ENCODE measurements at places on chromosomes 11 and 22. TPM values are rescaled to one million over a fixed set of nuclear protein-coding genes. Genes with fewer than 3 reads are reported as not detected.

BBOX1 gene
- total RNA-seq: not detected

SYT12 gene
- 3.1 TPM for total RNA-seq

UBQLNL gene
- not detected for total RNA-seq

CADM1 gene
- 12.9 TPM for total RNA-seq

ARFGAP3 gene
- 30.0 TPM for total RNA-seq

AGBL2 gene
- total RNA-seq: 6.5 TPM

- no peaks in the 10 kb centered on the region for H3K36me3 ChIP-seq
- H3K4me3 ChIP-seq: no peak overlapping the region
- peaks cover 26% of the 10 kb centered on the region for H3K4me1 ChIP-seq
- no peak overlapping the region for H3K27ac ChIP-seq
Measured at GRCh38 chr11:8328231-8328794, 64.6 kb upstream of the LMO1 start.

DNA sequence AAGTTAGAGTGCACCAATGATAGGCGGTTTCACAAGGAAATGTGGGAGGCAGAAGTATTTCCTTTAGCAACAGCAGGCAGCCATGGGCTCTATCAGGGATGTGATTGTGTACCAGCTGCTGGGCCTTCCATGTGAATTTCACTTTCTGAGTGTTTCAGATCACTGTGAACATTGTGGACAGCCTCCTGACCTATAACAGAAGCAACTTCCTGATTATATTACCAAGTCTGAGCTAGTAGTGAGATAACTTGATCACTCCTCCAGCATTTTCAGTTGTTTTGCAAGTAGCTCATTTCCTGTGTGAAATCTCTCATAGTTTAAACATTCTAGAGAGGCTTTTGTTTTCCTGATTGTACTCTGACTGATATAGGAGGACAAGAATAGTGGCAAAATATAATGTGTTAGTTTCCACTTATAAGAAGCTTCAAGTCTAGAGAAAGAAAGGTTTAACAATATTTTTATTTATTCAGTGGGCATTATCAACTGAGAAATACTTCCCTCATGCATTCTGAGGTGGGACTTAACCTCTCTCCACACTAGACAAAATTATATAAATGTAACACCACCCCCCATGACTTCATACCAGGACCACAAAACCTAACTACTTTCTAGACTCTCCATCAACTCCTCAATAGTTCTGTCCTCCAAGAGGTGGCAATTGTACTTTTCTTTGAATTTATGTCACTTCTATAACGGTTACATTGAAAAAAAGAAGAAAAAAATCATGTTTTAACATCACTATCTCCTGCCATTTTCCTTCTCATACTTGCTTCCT lies 184.2 kb upstream of the LUZP2 start:
- no peaks in the 10 kb centered on the region for H3K4me1 ChIP-seq
- peak; percentile 49 for DNase-seq

GRCh38 chr22:44289414-44290171 lies 23.2 kb downstream of the SHISAL1 start:
- DNase-seq: no peak
- no peaks in the 10 kb centered on the region for H3K36me3 ChIP-seq

GRCh38 chr22:20524004-20524481 lies 16.6 kb downstream of the MED15 start:
- peak overlapping the region; percentile 77 for H3K27ac ChIP-seq
- H3K36me3 ChIP-seq: peaks cover 11% of the 10 kb centered on the region
- H3K4me3 ChIP-seq: no peak overlapping the region

DNA sequence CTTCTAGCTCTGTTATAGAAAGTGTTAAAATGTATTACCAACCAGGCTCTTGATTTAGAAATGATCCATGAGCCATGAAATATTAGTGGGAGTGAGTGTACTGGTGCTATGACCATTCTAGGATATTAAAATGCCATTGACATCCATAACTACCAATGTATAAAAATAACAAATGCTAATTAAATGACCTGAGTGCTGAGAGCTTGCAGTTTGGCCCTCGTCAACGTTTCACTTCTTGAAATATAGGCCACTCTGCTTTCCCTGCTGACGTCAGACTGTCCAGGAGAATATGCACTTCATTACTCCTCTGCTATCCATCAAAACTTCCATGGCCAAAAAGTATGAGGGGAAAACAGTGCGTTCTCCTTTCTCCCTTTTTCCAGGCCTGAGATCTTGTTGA lies 563.1 kb downstream of the METTL15 start:
- no peak overlapping the region for H3K27ac ChIP-seq
- H3K36me3 ChIP-seq: no peaks in the 10 kb centered on the region
- DNase-seq: no peak
- H3K4me1 ChIP-seq: peaks cover 26% of the 10 kb centered on the region
- no peak overlapping the region for H3K4me3 ChIP-seq

DNA sequence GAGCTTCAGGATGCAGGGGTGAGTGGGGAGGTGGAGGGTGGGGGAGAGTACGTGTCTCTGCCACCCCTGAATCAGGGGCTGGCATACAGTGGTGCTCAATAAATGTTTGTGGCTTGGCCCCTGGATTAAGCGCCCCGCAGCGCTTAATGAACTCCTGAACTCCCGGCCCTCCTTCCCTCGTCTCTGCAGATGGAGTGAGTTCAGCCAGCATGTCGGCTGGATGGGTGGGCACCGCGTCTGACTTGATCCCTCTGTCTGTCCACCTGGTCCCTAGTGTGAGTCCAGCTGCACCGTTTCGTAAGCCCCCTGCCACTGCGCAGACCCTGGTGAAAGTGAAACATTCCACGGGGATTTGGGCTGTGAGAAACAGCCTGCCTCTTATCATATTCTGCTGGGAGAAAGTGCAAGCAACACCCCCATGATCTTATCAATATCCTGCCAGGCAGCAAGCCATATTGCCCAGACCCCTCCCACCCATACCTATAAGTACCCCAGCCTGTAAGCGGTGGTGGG lies 12.0 kb upstream of the MRGPRD start:
- peaks cover 6% of the 10 kb centered on the region for H3K4me1 ChIP-seq
- H3K36me3 ChIP-seq: no peaks in the 10 kb centered on the region
- DNase-seq: no peak
- H3K27ac ChIP-seq: no peak overlapping the region

GRCh38 chr22:20590477-20591294 lies 83.3 kb downstream of the MED15 start:
- no peaks in the 10 kb centered on the region for H3K4me1 ChIP-seq
- H3K27me3 ChIP-seq: no peaks in the 10 kb centered on the region
- H3K4me3 ChIP-seq: no peak overlapping the region

DNA sequence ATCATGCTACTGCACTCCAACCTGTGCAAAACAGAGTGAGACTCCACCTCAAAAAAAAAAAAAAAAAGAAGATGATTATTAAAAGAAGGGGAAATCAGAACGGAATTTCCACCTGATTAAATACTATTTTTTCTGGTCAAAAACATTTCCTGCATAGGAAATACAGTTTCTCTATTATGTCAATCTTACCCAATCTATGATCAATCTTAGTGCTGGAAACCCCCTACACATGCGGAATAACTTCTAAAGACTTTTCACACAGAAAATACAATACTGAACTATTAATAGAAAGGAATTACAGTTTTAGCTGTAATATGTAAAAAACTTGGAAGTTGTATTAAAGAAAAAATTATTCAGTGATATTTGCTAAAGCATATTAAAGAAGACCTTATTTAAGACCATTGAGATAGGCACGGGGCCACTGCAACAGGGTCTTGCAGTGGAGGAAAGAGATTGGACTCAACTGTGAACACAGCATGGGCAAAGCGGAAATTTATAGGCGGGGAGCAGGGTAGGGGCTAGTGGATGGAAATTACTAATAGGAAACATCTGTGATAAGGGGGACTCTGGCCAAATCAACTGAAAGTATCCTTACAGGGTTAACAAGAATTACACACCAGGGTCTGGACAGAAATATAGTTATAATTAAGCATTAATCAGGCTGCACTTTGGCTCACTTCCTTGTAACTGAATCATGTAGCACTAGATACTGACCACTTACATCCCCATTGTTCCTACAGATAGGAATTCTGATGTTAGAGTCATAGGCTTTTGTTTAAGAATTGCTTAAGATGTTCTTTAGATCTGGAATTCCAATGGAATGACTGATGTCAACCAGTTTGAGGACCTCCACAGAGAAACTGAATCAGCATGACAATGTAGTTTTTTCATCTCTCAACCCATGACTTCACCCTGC lies 411.5 kb upstream of the DDI1 start:
- no peaks in the 10 kb centered on the region for H3K4me1 ChIP-seq
- H3K27ac ChIP-seq: no peak overlapping the region
- H3K27me3 ChIP-seq: peaks cover 22% of the 10 kb centered on the region
- peak; percentile 32 for DNase-seq
- no peak overlapping the region for H3K4me3 ChIP-seq

DNA sequence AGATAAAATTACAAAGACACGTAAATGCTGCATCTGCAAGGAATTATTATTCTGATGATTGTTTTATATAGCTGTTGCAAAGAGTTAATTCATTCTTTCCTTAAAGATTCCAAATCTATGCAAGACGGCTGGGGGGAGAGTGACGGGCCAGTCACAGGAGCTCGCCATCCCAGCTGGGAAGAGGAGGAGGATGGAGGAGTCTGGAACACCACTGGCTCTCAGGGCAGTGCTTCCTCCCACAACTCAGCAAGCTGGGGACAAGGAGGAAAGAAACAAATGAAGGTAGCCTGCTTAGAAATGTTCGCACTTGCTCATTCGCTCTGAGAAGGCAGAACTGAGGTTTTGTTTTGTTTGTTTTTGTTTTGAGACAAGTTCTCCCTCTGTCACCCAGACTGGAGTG lies 73.0 kb upstream of the ADSL start:
- no peaks in the 10 kb centered on the region for H3K27me3 ChIP-seq
- peaks cover 18% of the 10 kb centered on the region for H3K36me3 ChIP-seq
- no peak overlapping the region for H3K27ac ChIP-seq
- no peaks in the 10 kb centered on the region for H3K4me1 ChIP-seq
- no peak for DNase-seq
- no peak overlapping the region for H3K4me3 ChIP-seq

- no peaks in the 10 kb centered on the region for H3K27me3 ChIP-seq
- no peak for DNase-seq
- no peak overlapping the region for H3K4me3 ChIP-seq
- no peaks in the 10 kb centered on the region for H3K36me3 ChIP-seq
- no peak overlapping the region for H3K27ac ChIP-seq
Measured at GRCh38 chr11:405323-405953, 9.4 kb downstream of the SIGIRR start.

DNA sequence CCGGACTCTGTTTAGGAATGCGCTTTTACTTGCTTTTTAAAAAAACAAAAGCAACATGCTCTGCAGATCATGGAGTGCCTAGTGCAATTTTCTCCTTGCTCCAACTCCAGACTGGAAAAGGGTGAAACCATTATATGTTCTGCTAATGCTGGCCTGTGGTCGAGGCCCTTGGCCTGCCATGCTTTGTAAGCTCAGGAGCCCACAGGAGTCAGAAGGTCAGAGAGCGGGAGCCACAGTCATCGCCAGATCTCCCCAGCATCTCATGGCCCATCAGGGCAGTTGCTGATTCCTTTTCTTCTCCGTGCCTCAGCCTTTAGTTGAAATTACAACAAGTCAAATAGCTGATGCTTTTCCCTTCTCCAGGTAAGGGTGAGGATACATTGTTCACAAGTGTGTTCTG lies 80.3 kb downstream of the DDIAS start:
- H3K36me3 ChIP-seq: peaks cover 4% of the 10 kb centered on the region
- DNase-seq: no peak
- no peak overlapping the region for H3K27ac ChIP-seq
- H3K27me3 ChIP-seq: no peaks in the 10 kb centered on the region
- H3K4me3 ChIP-seq: no peak overlapping the region
- no peaks in the 10 kb centered on the region for H3K4me1 ChIP-seq

DNA sequence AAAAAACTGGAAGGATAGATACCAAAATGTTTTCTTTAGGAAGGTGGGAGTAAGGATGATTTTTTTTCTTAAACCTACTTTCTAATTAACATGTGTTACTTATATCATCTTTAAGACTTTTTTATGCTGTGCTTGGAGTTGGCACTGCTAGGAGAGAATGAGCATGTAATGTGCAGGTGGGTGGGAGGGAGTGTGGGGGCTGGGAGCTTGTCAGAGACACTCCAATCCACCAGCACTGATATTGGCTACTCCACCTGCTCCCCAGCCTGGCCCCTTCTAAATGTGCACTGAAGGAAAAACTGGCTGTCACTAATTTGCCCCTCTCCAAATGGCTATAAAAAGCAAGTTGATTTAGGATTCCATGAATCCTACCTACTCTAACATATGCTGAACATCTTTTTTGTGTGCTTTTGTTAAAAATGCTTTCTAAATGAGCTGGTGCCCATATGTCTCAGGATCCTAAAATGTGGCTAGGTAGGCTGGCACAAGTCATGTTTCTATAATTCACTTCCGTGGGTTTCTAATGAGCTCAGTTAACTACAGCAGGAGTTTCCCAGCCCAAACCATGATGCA lies 44.3 kb upstream of the BMAL1 start:
- H3K36me3 ChIP-seq: no peaks in the 10 kb centered on the region
- no peaks in the 10 kb centered on the region for H3K27me3 ChIP-seq
- H3K4me3 ChIP-seq: no peak overlapping the region

- no peak overlapping the region for H3K27ac ChIP-seq
- DNase-seq: peak; percentile 55
- H3K36me3 ChIP-seq: no peaks in the 10 kb centered on the region
- no peaks in the 10 kb centered on the region for H3K4me1 ChIP-seq
- H3K27me3 ChIP-seq: no peaks in the 10 kb centered on the region
Measured at GRCh38 chr11:70948855-70949531, 303.4 kb downstream of the SHANK2 start.

GRCh38 chr11:102367364-102367763 lies 20.4 kb downstream of the BIRC2 start:
- H3K27me3 ChIP-seq: no peaks in the 10 kb centered on the region
- H3K27ac ChIP-seq: no peak overlapping the region
- H3K4me3 ChIP-seq: no peak overlapping the region

DNA sequence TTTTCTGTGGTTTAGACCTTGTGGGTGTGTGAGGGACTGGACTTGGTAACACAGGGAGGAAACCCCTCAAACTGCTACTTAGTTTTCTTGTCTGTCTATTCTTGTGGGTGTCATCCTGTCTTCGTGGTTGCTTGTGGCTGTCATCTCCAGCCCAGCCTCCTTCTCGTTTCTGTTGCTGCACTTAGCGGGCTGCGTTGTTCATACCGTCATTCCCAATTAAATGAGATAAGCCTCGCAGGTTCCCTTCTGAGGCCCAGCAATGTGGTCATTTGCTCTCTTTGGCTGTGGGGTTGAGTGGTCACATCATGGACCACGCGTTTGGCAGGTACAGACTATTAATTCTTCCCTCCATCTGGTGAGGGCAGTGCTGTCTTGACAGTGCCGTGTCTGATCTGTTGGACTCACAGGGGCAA lies 18.8 kb downstream of the PANX1 start:
- H3K36me3 ChIP-seq: no peaks in the 10 kb centered on the region
- H3K4me1 ChIP-seq: peaks cover 9% of the 10 kb centered on the region
- H3K27me3 ChIP-seq: no peaks in the 10 kb centered on the region
- no peak overlapping the region for H3K27ac ChIP-seq
- H3K4me3 ChIP-seq: no peak overlapping the region

All from A673 (cell line).